ENCODE measurements at places on chromosomes 1 and 21. TPM values are rescaled to one million over a fixed set of nuclear protein-coding genes. Genes with fewer than 3 reads are reported as not detected.

F3 gene
- total RNA-seq, result 64.0 TPM

TMEM234 gene
- 19.3 TPM for total RNA-seq

HRNR gene
- not detected for total RNA-seq

SH3BGR gene
- total RNA-seq, result 3.5 TPM

RERE gene
- total RNA-seq, result 73.3 TPM

GBP5 gene
- 3.0 TPM for total RNA-seq

WNT9A gene
- total RNA-seq, result 8.5 TPM

PCBP3 gene
- total RNA-seq, result 13.8 TPM

TNFRSF9 gene
- 0.70 TPM for total RNA-seq

PGLYRP4 gene
- total RNA-seq, result not detected

DNA sequence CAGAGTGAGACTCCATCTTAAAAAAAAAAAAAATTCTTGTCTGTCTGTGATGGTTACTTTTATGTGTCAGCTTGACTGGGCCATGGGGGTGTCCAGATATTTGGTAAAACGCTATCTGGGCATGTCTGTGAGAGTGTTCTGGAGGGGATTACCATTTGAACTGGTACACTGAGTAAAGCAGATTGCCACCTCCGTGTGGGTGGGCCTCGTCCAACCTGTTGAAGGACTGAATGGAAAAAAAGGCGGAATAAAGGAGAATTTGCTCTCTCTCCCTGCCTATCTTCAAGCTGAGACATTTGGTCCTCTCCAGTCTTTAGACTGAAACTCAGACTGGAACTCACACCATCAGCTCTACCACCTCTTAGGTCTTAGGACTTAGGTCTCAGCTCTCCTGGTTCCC is 82.8 kb downstream of the MIS18A start:
- H3K4me1 ChIP-seq, result no peaks in the 10 kb centered on the region
- H3K27me3 ChIP-seq, result no peaks in the 10 kb centered on the region
- no peak overlapping the region for H3K4me3 ChIP-seq
- no peak overlapping the region for H3K27ac ChIP-seq

GRCh38 chr1:86765073-86765472 is 60.7 kb downstream of the SH3GLB1 start:
- H3K27me3 ChIP-seq, result no peaks in the 10 kb centered on the region
- DNase-seq, result no peak
- no peaks in the 10 kb centered on the region for H3K4me1 ChIP-seq
- H3K27ac ChIP-seq, result no peak overlapping the region
- no peak overlapping the region for H3K4me3 ChIP-seq
- H3K36me3 ChIP-seq, result no peaks in the 10 kb centered on the region

- H3K27me3 ChIP-seq, result no peaks in the 10 kb centered on the region
- no peaks in the 10 kb centered on the region for H3K4me1 ChIP-seq
- no peak for DNase-seq
- H3K36me3 ChIP-seq, result peaks cover 5% of the 10 kb centered on the region
Measured at GRCh38 chr1:70442490-70442889, 31.4 kb downstream of the CTH start.

DNA sequence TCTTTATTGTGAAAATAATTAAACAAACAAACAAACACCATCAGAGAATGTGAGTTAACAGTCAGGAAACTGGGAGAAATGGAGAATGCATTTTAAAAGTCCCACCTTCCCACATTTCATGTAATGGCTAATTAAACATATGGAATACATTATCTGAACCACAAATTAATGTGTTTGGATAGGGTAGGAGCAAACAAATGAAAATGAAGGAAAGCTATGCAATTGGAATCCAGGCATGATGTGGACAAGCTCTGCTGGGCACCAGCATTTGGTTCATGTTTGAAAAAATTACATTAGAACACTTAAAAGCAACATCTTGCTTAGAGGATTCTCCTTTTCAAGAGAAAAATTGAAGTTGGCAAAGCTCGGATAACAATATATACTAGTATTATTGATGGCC is 628.1 kb downstream of the LMO4 start:
- H3K27ac ChIP-seq, result no peak overlapping the region
- no peaks in the 10 kb centered on the region for H3K4me1 ChIP-seq
- no peaks in the 10 kb centered on the region for H3K27me3 ChIP-seq
- no peaks in the 10 kb centered on the region for H3K36me3 ChIP-seq

DNA sequence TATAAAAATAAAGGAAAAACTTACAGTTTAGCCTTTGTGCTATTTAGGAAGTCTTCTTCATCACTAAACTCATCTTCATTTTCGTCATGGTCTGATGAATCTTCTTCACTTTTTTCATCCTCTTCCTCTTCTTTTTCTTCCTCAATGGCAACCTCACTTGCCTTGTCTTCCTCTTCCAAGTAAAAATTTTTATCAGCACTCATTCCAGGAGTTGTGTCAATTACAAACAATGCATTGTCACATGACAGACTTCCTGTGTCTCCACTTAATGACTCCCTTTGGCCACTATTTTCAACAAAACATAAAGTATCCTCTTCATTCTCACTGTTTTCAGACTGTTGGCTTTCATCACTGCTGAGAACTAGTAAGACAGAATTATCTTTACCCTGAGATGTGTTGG is 2.8 kb downstream of the DNTTIP2 start:
- no peak for DNase-seq
- no peaks in the 10 kb centered on the region for H3K27me3 ChIP-seq
- no peaks in the 10 kb centered on the region for H3K36me3 ChIP-seq
- H3K27ac ChIP-seq, result peak overlapping the region; percentile 57

DNA sequence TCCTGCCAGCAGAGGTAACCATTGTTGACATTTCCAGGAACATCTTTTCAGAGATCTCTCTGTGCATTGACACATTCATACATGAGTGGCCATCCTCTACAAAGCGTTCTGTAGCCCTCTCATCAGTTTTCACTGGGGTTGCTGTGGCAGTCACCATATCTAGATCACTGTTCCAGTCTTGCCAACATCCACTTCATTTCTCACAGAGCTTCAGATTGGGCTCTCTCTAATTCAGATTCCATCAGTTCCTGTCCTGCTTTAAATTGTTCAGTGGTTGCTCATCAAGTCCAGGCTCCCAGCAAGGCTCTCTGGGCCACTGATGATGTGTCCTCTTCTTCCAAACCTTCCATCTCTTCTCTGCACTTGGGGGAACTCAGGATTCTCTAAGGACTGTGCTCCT is 173.7 kb downstream of the KCNJ6 start:
- DNase-seq, result no peak
- peaks cover 9% of the 10 kb centered on the region for H3K27me3 ChIP-seq
- no peak overlapping the region for H3K4me3 ChIP-seq

GRCh38 chr1:106613861-106614260 is 442.6 kb upstream of the PRMT6 start:
- DNase-seq, result no peak
- no peak overlapping the region for H3K4me3 ChIP-seq
- no peak overlapping the region for H3K27ac ChIP-seq
- no peaks in the 10 kb centered on the region for H3K4me1 ChIP-seq
- no peaks in the 10 kb centered on the region for H3K27me3 ChIP-seq
- no peaks in the 10 kb centered on the region for H3K36me3 ChIP-seq

DNA sequence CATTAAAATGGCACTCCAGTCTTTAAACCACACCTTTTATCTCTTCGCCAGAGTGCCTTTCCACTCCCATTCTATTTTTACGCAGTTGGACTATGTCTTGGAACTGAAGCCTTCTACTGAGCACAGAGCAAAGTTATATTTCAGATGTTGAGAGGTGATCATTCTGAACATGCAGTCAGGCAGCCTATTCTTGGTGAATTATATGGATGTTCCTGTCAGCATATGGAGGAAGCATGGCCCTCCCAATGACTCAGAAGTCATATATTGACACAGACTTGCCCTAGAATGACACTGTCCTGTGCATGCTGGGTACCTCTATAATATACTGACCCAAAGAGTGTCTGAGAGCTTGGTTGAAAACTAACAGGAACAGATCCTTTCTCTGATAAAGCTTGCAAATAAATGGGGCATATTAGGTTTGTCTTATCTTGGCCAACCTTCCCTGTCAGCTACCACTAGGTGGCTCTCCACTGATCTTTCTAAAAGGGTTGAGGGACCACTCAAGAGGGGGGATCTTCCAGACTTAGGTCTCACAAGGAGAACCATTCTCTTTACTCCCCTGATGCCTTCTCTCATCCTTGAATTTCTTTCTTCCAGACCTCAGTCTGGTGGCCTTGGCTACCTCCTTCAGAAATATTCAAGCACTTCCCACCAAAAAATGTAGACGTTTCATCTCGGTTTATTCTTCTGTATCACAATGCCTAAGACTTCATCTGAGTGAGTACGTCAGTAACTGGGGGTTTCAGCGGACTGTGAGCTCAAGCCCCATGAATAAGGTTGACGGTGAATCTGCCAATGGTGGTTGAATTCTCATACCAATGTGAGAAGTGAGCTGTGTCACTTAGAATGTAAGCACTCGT is 11.8 kb upstream of the ALG14 start:
- no peaks in the 10 kb centered on the region for H3K4me1 ChIP-seq
- H3K27me3 ChIP-seq, result no peaks in the 10 kb centered on the region
- DNase-seq, result no peak
- H3K36me3 ChIP-seq, result no peaks in the 10 kb centered on the region
- no peak overlapping the region for H3K27ac ChIP-seq

GRCh38 chr1:28885977-28886730 is 28.2 kb upstream of the EPB41 start:
- H3K27me3 ChIP-seq, result no peaks in the 10 kb centered on the region
- peak overlapping the region; percentile 72 for H3K27ac ChIP-seq

- no peaks in the 10 kb centered on the region for H3K27me3 ChIP-seq
- DNase-seq, result no peak
- no peak overlapping the region for H3K4me3 ChIP-seq
Measured at GRCh38 chr1:206738370-206739366, 31.9 kb upstream of the IL19 start.

DNA sequence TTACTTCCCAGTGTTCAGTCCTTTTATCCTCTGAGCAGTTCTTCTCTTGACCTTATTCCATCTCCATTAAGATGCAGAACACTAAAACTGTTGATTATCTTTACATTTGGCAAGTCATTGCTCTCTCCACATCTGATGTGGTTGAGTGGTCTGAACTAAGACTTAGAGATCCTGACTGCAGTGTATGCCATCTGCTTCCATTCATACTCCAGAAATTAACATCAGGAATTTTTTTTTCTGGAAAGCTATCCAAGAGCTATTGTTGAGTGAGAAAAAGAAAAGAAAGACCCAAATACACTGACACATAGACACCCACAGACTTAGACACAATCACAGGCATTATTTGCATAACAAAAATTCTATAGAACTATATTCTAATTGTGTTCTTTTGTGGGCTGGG is 3.7 kb upstream of the TRIM62 start:
- H3K27me3 ChIP-seq, result no peaks in the 10 kb centered on the region
- H3K36me3 ChIP-seq, result no peaks in the 10 kb centered on the region

- H3K4me1 ChIP-seq, result peaks cover 12% of the 10 kb centered on the region
- DNase-seq, result no peak
- no peaks in the 10 kb centered on the region for H3K27me3 ChIP-seq
- H3K27ac ChIP-seq, result no peak overlapping the region
Measured at GRCh38 chr1:66258404-66259105, 275.4 kb upstream of the SGIP1 start.

DNA sequence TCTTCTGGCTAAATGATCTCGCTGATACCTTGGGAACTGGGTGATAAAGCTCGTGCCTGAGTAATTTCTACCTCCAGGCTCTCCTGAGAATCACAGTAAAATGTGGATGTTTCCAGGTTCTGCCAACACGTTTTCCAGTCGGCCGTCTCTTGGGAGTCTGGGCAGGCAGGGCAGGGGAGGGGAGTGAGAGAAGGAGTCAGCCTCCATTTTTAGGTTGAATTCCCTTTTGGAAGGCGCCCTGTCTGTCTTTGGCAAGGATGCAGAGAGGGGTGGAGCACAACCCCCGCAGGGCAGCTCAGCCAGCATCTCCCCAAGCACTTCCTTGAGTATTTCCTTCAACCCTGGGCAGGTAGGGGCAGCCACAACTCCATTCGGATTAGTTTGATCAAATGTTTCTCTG is 15.5 kb upstream of the ACTRT2 start:
- H3K27ac ChIP-seq, result no peak overlapping the region
- H3K36me3 ChIP-seq, result no peaks in the 10 kb centered on the region
- no peaks in the 10 kb centered on the region for H3K4me1 ChIP-seq
- no peak overlapping the region for H3K4me3 ChIP-seq
- H3K27me3 ChIP-seq, result peaks cover 57% of the 10 kb centered on the region

GRCh38 chr1:153536012-153536670 is 350 bp upstream of the S100A6 start:
- H3K27me3 ChIP-seq, result no peaks in the 10 kb centered on the region
- peaks cover 15% of the 10 kb centered on the region for H3K36me3 ChIP-seq
- DNase-seq, result peak; percentile 97
- H3K4me1 ChIP-seq, result peaks cover 82% of the 10 kb centered on the region
- H3K4me3 ChIP-seq, result peak overlapping the region; percentile 92

DNA sequence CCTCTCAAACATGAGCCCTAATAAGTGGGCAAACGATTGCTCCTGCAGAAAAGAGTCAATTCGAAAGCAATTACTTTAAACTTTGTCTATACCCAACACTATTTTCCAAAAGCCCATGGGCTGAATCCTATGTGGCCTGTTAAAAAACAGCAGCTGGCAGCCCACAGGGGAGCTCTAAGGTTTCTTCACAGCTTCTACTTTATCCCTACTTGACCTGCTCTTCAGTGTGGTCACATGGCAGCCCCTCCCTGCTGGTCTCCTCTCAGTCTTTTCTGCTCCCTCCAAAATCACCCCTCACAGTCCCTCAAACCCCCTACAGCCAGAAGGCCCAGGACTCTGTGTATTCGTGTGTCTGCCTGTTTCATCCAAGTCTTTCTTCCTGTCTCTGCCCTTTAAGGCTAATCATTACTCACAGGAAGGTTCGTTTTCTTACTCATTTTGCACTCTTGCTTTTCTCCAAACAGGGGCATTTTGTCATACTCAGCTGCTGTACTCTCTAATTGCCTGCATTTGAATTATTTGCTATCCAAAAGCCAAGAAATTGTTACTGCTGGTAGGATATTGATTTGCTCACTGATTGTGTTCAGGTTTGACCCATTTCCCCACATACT is 62.4 kb upstream of the FAM3B start:
- no peak overlapping the region for H3K27ac ChIP-seq
- no peaks in the 10 kb centered on the region for H3K27me3 ChIP-seq
- H3K36me3 ChIP-seq, result peaks cover 34% of the 10 kb centered on the region
- no peak overlapping the region for H3K4me3 ChIP-seq
- no peak for DNase-seq
- H3K4me1 ChIP-seq, result no peaks in the 10 kb centered on the region

DNA sequence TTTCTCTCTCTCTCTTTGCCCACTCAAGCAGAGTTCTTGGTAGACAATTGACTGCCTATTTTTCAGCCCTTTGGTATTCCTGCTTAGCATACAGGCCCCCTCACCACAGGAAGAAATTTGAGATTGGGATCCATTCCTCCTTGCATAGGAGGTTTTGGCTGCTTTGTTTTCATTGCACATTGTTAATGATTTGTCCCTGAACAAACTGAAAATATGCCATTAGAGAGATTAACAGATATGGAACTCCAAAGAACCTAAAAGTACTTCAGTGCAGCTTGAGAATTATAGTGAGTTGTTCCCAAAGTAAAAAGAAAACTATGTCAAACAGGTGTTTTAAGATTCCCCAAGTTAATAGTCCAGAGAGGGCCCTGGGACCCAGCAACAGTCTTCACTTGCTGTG is 200.0 kb downstream of the TTLL7 start:
- no peak overlapping the region for H3K4me3 ChIP-seq
- H3K36me3 ChIP-seq, result no peaks in the 10 kb centered on the region
- no peak overlapping the region for H3K27ac ChIP-seq

- H3K4me3 ChIP-seq, result no peak overlapping the region
- no peaks in the 10 kb centered on the region for H3K4me1 ChIP-seq
- H3K36me3 ChIP-seq, result no peaks in the 10 kb centered on the region
Measured at GRCh38 chr1:110487726-110488125, 31.2 kb downstream of the KCNA10 start.

GRCh38 chr1:10160173-10160572 is 50.2 kb upstream of the KIF1B start:
- H3K36me3 ChIP-seq, result peaks cover 93% of the 10 kb centered on the region
- H3K4me3 ChIP-seq, result no peak overlapping the region
- H3K27me3 ChIP-seq, result no peaks in the 10 kb centered on the region
- DNase-seq, result no peak
- H3K27ac ChIP-seq, result no peak overlapping the region

- H3K36me3 ChIP-seq, result no peaks in the 10 kb centered on the region
- H3K27me3 ChIP-seq, result no peaks in the 10 kb centered on the region
Measured at GRCh38 chr1:182149411-182149965, 88.0 kb upstream of the ZNF648 start.
